Activated naive CD8-positive, alpha-beta T cell treated with anti-CD3 and anti-CD28 coated beads for 36 hours (primary cell): ENCODE measurements at places on chromosomes 2 and 18.

DNA sequence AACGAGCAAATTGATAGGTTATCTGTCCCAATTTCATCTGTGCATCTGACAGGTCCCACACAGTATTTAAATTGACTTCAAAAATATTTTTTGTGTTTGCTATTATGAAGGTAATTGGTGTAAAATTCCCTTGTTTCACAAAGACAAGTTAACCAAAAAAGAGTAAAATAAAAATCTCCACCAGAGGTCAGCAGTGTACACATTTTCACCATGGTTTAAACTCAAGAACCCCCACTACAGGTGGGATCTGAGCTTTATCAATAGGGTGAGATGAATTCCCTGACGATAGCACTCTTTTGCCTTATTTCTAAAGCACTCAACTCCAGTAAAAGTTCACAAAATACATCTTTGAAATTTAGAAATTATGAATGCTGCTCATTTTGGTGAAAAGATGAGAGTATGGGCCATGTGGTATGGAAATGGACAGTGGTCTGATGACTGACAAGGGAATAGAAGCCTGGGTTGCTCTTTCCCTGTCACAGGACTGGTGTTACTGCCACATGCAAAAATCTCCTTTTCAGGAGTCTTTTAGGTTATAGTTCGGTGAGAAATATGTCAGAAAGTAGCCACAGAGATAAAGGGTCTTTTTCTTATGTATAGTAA is 68.0 kb downstream of the SERPINB8 start:
- DNase-seq = no peak

DNA sequence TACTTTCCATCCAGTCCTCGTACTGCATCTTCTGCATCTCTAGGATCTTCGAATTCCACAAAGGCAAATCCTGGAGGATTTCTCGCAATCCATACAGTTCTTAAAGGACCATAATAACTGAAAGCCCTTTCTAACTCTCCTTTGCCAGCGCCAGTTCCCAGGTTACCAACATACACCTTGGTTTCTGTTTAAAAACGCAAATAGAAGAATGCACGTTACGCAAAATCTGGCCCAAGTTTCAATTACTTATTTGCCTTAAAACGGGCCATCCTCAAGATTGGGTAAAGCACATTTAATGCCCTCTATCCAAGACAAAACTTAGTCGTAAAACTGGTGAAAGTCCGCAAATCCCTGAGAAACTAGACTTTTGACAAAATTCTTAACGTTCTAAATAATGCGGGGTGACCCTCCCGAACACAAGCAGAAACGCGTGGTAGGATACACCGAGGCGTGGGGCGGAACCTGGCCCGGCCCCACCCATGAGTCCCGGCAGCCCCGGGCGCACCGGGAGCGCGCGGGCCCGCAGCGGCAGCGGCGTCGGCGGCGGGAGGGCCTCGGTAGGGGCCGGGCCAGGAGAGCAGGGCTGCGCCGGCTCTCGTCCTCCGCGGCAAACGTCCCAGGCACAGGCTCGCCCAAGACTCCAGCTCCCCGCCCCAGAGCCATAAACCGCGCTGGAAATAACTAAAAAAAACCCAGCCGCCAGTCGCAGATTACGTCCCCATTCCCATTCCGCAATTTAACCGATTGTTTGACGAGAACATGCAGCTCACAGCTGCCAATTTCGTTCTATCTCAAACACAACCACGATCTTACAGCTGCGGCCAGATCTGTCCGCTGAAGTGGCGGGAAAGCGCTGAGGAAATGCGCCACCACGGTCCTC is 910 bp downstream of the SRSF7 start:
- peak; percentile 53 for DNase-seq

- DNase-seq = no peak
These were observed 53.8 kb downstream of the CRIM1 start for GRCh38 chr2:36409335-36409734.

- DNase-seq = no peak
These were observed 66.8 kb upstream of the CTAGE1 start for GRCh38 chr18:22484471-22484870.

GRCh38 chr2:129722306-129723019 is 257.0 kb upstream of the RAB6C start:
- DNase-seq = no peak

DNA sequence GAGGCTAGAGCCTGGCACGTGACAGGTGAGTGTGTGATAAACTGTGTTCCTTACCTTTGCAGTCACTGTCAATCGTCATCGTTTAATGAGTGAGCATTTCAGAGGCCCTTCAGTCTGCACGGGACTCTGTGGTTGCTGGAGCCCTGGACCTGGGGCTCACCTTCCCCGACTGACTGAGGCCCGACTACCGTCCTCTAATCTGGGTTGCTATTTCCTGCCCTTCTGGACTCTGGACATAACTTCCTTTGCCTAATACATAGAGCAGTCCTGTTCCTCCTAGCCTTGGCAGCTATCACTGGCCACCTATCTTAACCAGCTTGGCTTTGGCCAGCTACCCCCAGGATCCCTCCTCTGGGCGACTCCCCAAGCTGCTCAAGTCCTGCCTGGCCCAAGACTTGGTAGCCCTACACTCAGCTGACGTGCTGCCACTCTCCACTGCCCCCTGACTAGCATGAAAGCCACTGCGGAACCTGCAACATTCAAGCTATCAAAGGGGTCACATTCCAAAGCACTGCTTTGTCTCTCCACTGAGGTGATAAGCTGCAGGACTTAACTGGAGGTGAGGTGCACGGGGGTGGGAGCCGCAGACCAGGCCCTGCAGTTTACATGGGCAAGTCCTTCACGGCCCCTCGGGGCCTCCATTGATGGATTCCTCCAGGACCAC is 11.1 kb upstream of the RAB17 start:
- no peak for DNase-seq

DNA sequence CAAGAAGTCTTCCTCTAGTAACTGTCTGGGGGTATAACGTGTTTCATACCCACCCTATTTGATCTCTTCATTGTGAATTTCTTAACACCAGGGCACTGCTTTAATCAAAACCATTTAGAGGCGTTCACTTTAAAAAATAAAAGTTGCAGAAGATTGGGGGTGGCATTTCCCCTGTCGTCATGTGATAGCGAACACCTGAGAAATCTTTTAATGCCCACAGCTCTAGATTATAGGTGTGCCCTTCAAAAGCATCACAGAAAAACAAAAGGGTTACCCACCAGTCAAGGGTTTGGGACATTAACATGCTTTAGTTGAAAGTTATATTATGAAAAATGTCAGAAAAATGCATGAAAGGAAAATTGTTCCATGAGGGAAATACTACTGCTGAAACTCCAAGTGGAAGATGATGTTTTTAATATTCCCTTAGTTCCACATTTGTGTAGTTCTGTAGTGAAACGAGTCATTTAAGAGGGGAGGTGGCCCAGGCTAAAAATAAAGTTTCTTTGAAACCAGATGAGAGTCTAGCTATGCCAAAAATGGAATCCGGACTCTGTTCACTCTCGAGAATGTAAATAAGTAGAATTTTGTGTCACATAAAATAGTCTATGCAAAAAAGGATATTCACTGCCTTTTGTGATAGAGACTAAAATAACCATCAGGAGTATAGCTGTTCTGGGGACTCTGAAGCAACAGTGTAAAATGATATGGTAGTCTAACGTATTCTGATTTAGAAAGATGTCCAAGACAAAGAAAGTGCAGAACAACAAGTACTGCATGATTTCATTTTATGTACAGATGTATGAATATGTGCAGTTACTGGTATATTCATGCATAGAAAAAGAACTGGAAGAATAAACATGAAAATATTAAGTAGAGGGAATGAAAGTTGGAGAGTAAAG is 95.3 kb downstream of the TMEM247 start:
- no peak for DNase-seq

- DNase-seq = no peak
These were observed 53.6 kb downstream of the ASXL2 start for GRCh38 chr2:25824718-25825117.

DNA sequence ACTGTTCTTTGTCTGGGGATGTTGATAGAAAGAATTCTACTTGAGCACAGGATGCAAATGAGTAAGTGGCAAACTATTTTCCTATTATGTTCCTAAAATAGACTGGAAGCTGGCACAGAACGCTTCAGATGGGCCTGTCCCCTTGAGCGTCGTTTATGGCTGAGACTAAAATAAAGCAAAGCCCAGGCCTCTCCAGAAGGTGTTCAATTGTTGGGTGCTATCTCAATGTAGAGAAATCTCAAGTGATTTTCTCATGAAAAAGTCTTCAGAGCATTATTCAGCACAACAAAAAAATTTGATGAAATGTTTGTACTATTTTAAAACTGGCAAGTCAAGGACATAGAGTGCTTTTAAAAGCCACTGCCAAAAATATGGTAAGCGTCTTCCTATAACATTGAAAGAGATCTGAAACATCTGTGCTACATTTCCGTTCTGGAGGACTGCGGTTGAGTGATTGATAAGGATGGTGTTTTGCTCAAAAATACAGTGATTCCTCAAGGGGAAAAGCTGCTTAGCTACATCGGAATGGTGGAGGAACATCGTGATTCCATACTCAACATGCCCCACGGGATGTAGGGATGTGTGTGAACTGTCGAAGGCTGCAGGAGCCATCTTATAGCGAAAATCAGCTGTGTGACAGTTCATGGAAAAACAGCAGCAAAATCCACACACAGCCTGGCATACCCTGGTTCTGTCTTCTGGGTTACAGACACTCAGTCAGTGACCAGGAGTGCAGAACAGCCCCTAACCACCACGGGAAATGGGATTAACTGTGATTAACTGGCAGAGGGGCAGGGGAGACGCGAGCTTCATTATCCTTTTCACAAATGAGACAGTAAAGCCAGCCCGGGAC is 10.4 kb upstream of the LRRFIP1 start:
- DNase-seq = no peak

- no peak for DNase-seq
These were observed 99.5 kb downstream of the TTC32 start for GRCh38 chr2:19802086-19802841.

DNA sequence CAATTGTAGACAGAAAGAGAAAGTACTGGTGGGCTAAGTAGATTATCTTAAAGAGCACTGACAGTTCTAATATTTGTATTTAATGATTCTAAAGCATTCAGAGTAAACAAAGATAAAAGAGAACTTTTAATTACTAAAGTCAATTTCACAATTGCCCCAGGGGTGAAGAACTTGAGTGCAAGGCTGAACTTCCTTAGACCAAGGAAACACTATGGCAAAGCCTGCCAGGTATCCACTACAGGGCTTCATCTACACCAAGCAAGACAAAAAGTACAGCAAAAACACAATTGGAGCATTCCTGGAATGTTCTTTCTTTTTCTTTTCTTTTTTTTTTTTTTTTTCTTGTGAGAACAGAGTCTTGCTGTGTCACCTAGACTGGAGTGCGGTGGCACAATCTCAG is 46.9 kb upstream of the NDUFV2 start:
- DNase-seq = no peak

- DNase-seq = no peak
These were observed 9.1 kb upstream of the FAM124B start for GRCh38 chr2:224410946-224411561.

DNA sequence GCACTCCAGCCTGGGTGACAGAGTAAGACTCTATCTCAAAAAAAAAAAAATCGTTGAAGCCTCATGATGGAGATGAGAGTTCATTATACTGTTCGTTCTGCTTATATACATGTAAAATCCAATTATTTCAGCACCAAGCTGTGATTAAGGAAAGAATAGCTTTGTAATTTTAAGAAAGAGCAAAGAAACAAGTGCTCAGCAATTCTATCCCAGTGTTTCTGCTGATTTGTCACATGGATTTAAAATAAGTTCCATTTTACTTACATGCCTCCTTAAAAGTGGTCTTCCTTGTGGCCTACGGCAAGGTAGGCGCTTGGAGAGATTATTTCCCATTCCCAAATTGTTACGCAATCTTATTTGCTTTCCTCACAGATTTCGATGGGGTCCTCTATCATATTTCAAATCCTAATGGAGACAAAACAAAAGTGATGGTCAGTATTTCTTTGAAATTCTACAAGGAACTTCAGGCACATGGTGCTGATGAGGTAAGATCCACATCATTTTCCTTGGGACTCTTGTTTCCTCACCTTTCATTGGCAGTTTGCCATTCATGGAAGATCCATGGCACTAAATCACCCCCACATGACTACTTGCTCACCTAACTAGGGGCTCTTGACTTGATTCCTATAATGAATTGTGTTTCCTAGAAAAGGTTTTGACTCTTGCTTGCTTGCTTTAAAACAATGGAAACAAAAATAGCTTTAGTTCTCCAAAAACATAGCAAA is 11.5 kb downstream of the ARPC2 start:
- no peak for DNase-seq

GRCh38 chr2:241914542-241914941 is 45.0 kb downstream of the RTP5 start:
- no peak for DNase-seq

DNA sequence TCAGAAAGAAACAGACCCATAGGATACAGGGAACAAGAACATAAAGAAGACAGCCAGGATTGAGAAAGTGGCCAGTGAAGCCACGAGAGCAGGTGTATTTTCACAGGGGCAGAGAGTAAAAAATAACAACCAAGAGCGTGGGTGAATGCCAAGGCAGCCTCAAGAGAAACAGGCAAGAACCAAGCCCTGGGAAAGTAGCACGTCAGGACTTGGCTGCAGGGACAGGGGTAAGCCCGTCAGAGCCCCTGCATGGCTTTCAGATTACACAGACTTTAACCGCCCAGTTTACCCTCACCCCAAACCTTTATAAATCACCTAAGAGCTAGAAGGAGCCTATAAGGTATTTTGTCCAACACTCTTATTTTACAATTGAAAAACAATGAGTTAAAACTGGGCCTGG is 43.7 kb downstream of the ARL4C start:
- peak; percentile 34 for DNase-seq

DNA sequence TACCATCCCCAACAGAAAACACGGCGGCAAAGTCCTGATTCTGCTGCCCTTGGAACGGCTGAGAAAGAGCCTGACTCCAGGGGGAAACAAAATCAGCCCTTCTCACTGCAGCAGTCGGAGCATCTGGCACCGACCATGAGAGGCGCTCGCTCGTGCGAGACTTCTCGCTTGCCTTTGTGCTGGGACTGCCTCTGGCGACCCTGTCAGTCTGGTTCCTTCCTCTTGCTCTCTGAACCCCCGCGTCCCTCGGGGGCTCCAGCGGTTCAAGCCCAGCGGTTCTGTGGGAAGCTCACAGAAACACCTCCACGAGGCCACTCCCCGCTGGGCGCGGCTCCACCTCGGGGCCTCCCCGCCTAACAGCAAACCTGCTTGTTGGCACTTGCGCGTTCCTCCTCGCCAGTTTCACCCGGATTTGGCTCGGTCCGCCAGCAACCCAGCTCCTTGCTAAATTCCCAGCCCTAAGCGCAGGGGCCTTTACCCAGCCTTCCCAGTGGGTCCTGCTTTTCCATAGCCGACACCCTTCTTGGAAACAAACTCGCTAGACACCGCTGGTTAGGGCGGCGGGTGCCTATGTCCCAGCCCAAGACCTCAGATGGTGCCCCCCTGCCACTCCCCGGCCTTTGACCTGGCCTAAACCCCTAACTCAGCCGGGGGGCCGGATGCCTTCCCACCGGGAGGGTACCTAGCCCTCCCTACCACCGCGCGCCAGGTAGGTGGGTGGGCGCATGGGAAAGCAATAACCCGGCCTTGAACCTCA is 2.2 kb downstream of the RND3 start:
- DNase-seq = no peak

DNA sequence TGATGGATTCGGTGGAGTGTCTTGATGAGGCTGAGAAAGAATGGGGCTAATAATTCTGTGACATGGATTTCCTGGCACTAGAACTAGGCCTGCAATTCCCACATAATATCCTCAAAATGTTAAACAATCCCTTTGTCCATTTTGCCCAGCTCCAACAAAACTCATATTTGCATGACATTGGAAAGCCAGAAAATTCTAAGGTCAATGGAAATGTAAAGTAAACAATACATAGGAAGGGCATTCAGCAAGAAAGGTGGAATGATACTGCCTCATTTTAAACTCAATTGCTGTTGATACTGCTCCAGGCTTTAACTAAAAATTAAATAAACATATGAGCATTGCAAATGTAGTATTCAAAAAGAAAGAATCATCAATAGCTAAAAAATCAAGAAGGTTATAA is 434.8 kb upstream of the SLC8A1 start:
- DNase-seq = no peak
